Brain pericyte (primary cell): ENCODE measurements at places on chromosomes 6 and 20.

DNA sequence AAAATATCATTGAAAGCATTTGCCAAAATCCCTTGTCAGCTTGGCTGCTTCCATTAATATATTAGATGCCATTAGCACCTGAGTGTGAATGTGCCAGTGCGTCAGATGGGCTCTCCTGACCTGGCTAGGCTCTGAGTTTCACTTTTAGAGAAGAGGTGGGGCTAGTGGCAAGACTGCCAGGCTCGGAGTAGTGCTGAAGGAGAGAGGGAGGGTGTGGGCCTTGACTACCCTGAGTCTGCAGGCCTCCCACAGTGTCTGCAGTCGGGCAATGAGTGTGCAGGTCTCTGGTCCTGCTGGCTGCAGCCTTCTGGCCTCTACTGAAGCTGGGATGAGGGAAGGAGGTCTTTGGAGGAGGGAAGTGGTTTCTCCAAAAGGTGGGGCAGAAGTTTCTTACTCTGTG is 34.6 kb upstream of the PNPLA1 start:
- no peak for DNase-seq

DNA sequence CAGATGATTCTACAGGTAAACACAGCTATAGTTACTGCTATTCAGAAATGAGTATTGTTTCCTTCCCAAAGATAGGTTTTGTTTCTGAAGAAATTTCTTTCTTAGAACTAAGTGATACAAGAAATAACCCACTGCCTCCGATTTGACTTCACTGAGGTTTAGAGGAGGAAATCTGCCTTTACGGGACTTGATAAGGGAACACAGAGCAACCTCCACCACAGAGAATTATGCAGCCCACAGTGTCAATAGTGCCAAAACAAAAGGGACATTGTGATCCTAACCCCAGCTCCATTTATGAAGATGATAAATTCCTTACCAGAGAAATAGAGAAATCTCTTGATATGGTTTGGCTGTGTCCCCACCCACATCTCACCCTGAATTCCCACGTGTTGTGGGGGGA is 164.6 kb downstream of the ZNF217 start:
- no peak for DNase-seq

GRCh38 chr20:46913329-46914044 is 18.8 kb downstream of the EYA2 start:
- DNase-seq: no peak

- no peak for DNase-seq
Measured at GRCh38 chr20:11204926-11205768, 531.3 kb upstream of the JAG1 start.

DNA sequence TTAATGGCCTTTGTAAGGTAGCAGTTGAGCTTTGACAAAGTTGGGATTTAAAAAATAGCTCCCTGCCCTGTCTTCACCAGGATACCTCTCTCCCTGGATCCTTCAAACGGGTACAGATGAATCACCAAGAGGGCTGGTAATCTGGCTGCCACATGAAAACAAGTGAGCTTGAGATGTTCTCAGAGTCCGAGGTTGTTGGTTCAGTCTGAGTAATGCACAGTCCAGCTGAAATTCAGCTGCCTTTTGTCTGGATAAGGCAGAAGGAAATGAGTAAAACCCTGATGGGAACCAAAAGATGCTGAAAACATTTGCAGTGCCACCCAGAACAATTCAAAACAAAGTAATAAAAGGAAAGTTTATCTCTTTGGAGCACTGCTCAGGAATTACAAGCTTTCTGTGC is 86.8 kb downstream of the GJA1 start:
- peak; percentile 63 for DNase-seq

DNA sequence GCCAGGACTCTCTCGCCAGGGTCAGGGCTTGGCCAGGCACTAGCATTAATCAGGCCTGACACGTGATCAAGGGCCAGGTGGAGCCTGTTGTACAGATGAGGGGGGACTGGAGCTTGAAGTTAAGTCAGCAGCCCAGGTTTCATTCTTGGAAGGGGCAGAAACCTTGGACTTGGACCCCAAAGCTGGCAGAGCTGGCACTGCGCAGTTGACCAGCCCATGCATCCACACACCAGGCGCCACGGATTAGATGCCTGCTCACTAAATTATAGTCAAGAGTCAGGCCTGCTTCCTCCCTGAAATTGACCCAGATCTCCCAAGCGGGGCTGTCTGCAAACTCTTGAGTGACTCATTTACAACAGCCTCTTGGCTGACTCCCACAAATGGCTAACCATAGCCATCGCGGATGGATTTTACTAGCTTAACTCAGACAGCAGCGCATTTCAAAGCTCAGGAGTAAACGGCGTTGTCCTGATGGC is 4.1 kb upstream of the TAF4 start:
- DNase-seq: no peak

DNA sequence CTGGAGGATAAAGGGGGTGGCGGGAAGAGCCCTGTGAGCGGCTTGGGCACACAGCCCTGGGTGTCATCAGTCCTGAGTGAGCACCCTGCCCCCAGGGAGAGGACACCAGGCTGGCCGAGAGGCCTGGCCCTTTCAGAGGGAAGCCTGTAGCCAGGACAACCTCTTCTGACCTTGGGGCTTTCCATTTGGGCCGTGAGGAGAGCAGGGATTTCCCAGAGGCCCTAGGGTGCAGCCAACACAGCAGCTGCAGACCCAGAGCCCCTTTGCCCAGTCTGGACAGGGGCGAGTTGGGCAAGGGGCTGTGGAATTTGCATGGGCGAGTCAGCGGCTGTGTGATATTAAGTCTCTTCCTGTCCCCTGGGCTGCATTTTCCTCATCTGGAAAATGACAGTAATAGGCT is 6.3 kb downstream of the MAP1LC3A start:
- DNase-seq: no peak

DNA sequence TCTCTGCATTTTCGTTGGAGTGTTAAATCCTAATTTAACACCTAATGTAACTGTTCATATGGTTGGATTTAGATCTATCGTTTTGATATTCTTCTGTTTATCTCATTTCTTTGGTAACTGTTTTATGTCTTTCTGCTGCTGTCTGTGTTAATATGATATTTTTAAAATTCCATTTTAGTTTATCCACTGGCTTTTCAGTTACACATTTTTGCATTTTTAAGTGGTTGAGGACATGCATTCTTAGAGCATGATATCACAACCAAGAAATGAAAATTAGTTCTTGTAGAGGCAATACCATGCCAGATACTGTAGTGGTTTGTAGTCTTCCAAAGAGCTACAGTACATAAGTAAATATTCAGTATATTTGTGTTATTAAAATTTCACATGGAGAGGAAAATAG is 58.6 kb downstream of the LIN28B start:
- DNase-seq: no peak

DNA sequence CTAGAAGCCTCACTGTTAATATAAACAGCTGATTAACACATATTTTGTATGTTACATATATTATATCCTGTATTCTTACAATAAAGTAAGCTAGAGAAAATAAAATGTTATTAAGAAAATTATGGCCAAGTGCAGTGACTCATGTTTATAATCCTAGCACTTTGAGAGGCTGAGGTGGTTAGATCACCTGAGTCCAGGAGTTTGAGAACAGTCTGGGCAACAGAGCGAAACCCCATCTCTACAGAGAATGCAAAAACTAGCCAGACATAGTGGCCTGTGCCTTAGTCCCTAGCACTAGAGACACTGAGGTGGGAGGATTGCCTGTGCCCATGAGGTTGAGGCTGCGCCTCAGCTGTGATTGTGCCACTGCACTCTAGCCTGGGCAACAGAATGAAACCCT is 81.9 kb downstream of the NCOA3 start:
- no peak for DNase-seq

DNA sequence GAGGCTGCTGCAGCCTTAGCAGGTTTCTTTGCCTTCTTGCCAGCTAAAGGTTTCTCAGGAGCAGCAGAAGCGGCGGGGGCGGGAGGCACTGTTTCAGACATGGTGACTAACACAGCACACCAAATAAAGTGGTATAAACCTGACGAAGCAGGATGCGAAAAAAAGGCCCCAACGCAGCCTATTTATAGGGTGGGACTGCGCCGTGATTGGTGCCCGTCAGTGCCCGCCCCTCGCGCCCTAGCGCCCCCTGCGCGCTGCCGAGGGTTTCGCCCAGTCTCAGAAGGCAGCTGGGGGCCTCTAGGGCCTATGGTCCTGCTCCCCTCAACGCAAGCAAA is 55.0 kb downstream of the TRIM38 start:
- no peak for DNase-seq

GRCh38 chr6:124961777-124962638 is at the start of gene RNF217:
Gene RNF217, plus strand, starts transcription at chr6:124962437. Its CDS starts 108 bp downstream, at chr6:124962545.
- no peak for DNase-seq

- DNase-seq: no peak
Measured at GRCh38 chr6:150635906-150636514, 36.3 kb downstream of the PLEKHG1 start.

DNA sequence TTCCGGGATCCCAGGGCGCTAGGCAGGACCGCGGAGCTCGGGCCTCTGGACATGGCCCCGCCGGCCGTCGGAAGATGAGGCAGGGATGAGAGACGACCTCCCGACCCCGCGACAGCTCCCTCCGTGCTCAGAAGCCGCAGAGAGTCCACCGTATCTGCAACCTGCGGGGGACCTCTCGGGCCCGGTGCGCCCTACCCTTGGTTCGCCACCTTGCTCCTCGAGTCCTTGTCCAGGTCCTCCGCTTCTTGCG is 301 bp downstream of the PPP1R3D start:
- DNase-seq: no peak

DNA sequence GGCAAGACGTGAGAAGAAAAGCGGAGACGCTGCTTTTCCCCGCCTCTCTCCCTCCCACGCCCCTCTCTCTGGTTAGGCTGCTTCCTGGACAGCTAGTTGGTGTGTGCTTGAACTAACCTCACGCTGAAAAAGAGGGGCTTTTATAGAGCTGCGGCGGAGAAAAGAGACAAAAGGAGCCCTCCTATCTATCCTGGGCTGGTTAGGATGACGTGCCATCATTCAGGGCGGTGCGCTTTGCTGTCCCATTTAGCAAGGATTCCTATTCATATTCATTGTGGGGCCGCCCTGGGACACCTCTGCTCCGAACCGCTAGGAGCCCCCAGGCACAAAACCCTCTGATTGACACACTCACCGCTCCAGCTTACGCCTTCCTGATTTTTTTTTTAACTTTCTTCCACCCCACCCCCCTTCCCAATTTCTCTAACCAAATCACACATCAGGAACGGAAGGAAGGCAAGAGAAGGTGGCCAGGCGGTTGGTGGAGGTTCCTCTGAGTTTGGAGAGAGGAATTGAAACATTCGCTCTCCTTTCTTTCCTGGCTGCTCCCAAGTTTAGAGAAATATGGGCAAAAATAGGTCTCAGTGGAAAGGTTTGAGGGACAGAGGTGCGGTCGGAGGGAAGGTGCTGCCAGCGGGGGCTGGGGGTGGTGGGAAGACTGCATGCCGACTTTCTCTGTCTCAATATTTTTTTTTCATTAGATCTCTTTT is at the start of gene OLIG3:
Gene OLIG3 (minus strand): TSS at position 114 of the 707 bp plus-strand sequence. CDS start 224 bp downstream, outside the sequence.
- no peak for DNase-seq

DNA sequence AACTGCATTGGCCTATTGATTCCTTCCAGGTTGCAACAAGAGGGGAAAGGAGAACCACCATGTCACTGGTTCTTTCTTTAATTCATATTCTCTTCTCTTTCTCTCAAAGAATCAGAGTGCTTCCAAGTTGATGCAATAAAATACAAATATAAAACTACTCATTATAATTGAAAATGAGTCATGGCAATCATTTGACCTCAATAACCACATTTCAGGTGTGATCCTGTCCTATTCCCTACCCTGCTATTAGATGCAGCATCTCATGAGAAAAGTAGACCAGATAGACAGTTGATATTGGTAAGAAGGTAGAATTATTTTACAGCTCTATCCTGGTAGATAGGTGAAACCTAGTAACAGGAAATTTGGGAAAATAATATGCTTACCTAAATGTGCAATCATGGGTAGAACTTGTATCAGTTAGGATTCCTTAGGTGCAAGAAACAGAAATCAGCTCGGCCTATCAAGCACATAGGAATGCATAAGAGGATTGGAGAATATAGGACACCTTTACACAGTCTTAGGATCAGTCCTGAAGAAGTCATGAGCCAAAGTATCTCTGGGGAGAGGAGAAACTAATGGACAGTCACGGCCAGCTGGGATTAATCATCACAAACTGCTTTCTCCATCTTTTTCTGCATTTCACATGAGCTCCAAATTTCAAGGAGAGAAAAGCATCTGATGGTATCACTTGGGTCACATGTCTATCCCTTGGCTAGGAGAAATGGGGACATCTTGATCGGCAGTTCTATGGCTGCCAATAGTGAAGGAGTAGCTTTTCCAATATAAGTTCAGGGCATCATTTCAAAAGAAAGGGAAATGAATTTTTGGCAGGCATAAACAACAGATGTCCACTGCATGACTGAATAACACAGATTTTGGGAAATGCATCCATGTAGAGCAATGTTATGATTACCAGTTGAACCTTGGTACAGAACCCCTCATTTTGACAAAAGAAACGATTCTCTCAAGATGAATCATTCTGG is 19.3 kb upstream of the RNF146 start:
- DNase-seq: no peak

GRCh38 chr20:56676001-56676400 is 46.9 kb downstream of the TFAP2C start:
- no peak for DNase-seq

- DNase-seq: no peak
Measured at GRCh38 chr6:74705451-74705850, 500.4 kb downstream of the COL12A1 start.

DNA sequence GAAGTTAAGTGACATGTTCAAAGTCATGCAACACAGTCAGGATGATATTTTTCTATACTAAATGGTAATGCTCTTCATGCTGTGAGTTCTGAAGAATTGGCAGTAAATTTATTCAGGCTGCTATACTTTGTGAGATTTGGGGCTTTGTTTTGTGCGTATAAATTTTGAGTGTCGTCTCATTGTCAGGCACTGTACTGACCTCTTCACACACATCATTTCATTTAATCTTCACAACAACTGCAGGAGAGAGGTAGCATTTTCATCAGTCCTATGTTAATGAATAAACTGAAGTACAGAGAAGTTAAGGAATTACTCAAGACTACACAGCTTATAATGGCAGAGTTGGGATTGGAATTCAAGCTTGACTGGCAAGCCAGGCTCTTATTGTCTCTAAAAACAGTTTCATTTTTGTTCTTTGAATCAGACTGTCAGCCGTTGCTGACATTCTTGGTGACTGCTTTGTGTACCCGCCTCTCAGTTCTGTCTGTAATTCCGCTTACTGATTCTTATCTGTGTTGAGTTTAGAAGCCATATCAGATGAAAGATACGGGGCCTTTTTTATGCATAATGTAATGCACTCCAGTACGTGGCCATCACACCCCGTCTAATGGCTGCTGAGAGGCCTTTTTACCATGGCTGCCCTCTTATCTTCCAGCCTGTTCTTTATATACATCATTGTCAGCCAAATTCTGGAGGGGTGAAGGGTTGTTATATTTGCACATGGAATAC is 274.9 kb downstream of the UTRN start:
- no peak for DNase-seq

- DNase-seq: no peak
Measured at GRCh38 chr6:73537677-73538076, 16.8 kb upstream of the EEF1A1 start.

- DNase-seq: no peak
Measured at GRCh38 chr6:137172734-137173431, 561 bp downstream of the IL22RA2 start.

GRCh38 chr6:29864037-29864810 is 36.6 kb downstream of the HLA-G start:
- no peak for DNase-seq

DNA sequence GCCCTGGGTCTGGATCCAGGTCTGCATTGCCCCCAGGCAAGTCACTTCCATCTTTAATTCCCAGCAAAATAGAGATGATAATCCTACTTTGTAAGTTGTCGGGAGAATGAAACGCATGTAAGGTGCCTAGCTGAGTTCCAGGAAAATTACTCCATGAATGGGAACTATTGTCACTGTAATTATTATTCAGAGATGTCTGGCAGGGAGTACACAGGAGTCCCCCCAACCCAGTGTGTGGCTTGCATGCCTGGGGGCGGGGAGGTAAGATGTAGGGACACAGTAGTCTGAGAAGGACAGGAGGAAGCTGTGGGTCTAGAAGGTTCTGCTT is 85.4 kb downstream of the CD40 start:
- no peak for DNase-seq
